ENCODE measurements at places on chromosomes 3 and 15. TPM values are rescaled to one million over a fixed set of nuclear protein-coding genes. Genes with fewer than 3 reads are reported as not detected.

Gene HACD2
- 20.5 TPM for total RNA-seq

Gene CPLX3
- not detected for total RNA-seq

DNA sequence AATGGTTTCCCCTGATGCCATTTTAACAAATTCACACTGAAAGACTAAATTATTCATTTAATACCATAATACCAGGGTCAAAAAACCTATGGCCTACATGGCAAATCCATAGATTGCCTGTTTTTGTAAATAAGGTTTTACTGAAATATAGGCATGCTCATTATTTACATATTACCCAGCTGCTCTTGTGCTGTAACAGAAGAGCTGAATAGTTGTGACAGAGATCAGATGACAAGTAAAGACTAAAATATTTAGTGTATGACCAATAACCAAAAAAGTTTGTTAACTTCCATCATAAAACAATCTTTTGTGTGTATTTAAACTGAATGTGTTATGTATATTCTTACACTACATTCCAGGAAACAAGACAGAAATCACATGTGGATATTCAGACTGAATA is 60.2 kb downstream of the DENND4A start:
- peak; percentile 33 for DNase-seq

Gene MAGI1
- total RNA-seq: 5.5 TPM

Measured in LHCN-M2 (cell line).